Neural crest cell (in vitro differentiated cells): ENCODE measurements at places on chromosomes 12 and 14.

DNA sequence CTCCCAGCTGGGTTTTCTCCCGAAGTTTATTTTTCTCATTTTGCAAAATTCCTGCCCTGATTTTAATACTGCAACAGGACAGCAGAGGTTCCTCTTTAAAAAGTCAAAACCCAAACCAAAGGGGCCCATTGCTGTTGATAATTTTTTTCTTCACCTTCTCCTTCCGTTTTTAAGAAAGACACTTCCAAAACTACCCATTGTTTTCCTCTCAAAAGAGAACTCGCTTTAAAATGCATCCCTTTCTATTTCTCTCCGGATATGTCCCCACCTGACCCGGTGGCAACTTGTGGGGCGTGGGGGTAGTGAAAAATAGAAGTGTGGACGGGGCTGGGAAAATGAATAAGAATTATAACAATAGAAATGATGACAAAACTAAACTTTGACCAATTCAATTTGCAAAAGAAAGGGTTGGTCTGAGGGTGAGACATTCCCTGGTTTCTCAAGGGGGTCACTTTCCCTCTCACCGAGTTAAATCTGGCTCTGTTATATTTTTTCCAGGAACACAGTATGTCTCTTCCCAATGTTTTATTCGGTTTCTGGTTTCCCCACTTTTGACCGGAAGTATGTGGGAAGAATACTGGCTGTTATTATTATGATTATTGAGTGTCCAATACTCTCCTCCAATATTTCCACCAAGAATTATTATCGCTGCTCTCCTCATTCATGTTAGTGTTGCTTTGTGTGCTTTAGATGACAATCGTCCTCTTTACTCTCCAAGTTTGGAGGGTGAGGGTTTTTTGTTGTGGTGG, 4.1 kb upstream of the TBX5 start:
- no peak for DNase-seq

- peak; percentile 62 for DNase-seq
These were observed at the start of gene RASSF3 for GRCh38 chr12:64610079-64610659. Gene RASSF3, plus strand, starts transcription at chr12:64610495. Its CDS starts 138 bp downstream, at chr12:64610633.

DNA sequence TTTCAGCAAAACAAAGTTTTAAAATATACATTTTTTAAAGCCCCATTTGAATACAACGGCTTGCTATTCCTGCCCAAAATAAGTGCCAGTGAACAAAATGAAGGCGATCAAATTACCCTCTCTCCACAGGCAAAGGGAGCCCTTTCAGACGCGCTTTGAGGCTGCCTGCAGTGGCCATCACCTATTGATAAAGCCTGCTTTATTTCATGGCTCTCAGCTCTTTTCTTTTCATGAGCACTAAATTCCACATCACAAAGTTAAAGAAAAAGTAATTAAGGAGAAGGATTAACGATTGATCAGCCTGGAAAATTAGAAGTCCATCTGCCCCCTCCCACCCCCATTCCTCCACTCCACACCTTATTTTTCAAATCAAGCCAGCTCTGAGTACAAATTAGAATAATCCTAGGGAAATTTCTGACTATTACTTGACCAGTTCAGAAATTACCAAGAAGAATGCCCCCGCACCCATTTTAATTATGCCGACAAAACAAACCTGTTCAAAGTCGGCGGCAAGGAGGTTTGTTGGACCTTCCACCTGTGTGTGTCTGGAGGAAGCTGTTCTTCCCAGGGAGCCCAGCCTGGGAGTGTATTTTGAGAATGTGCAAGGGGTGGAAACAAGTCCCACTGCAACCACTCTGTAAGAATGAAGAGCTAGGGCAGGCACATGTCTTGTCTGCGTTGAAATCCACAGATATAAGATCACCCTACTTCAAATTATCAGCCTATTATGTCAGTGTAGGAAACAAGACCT, 64.2 kb upstream of the RIC8B start:
- no peak for DNase-seq

GRCh38 chr14:23481979-23482822, 12.7 kb downstream of the NGDN start:
- no peak for DNase-seq

- no peak for DNase-seq
These were observed 29.6 kb downstream of the NAA30 start for GRCh38 chr14:57420033-57420432.

GRCh38 chr14:59038746-59039145, 149.7 kb upstream of the DAAM1 start:
- no peak for DNase-seq

DNA sequence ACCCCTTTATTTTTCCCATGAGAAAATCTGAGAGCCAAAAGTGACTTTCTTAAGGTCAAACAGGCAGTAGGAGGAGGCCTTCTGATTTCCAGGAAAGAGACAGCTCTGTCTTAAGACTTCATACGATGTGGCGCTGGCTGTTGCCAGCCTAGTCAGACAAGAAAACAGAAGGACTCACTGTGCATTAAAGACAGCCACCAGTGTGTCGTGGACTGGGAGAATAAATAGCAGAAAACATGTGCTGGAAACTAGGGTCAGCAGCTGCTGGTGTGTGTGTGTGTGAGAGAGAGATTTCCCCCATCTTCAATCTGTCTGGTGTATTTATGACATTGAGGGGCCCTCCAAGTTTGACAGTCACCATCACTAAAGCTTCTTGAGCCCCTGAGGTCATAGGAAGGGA, 708.6 kb upstream of the TMEM132C start:
- DNase-seq: no peak

DNA sequence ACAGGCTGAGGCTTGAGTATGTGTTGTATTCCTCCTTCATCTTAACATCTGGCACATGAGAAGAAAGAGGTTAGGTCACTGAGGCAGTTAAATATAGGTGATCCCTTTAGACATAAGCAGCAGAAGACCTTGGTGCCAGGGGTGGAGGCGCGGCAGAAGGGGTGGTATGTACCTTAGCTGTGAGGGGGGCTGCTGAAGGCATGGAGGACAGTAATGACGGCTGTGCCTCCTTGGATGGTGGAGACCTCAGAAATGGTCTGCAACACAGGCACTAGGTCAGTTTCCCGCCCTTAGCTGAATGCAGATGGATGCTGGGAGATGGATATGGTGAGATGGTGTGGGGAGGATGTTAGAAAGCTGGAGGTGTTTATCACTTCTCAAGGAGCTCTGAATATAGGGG, 1.5 kb upstream of the PNMA1 start:
- no peak for DNase-seq

DNA sequence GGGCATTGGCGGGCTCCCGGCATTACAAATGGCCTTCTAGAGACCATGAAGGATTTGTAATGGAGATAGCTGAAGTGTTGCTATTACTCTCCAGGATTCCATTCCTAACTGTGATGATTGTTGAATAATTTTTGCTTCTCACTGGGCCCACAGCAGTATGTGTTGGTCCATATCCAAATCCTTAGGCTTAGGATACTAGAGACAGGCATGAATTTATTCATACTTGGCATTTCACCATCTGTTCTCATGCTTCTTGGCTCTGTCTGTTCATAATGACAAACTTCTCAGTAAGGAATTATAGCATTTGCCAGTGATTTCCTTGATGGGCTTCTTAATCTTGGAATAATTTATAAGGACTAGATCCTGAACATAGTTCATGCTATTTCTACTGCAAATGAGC, 832.9 kb downstream of the C12orf50 start:
- DNase-seq: no peak

DNA sequence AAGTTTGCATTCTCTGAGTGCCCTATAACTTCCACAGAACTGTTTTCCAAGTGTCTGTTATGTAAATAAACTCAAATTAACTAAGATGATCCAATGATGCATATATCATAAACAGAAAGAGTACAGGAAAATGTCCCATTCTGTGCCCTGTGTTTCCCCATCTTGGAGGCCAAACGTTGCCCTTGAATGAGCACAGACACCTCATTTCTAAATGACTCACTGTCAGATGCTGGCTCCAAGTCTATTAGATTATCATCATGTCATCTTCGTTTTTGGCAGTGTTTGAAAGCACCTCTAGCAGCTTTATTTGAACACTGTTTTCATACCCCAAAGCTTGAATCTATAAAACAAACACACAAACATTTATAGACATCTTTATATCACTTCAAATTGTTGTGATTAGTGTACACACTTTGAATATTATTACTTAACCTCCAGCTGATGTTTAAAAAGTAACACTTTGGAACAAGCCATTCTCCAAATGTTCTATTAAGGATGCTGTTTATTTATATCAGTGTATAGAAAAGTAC, 424.2 kb downstream of the NOVA1 start:
- DNase-seq: no peak

DNA sequence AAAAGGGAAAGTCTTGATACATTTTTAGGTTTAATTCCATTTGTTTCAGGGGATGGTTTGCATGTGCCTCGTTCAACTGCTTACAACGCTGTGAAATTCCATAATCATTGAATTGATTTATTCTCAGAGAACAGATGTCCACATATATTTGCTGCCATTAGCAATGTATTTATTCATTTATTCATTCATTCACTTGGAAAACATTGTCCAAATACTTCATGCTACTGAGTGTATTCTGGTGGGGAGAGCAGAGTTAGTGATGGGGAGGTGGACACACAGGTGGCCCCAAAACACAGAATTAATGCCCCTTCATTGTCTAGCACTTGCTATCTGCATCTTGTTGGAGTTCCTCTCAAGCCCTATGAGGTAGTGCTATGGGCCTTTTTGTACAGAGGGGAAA, 141.2 kb upstream of the PARP11 start:
- no peak for DNase-seq

GRCh38 chr12:7190268-7191055, 976 bp downstream of the PEX5 start:
- peak; percentile 18 for DNase-seq

DNA sequence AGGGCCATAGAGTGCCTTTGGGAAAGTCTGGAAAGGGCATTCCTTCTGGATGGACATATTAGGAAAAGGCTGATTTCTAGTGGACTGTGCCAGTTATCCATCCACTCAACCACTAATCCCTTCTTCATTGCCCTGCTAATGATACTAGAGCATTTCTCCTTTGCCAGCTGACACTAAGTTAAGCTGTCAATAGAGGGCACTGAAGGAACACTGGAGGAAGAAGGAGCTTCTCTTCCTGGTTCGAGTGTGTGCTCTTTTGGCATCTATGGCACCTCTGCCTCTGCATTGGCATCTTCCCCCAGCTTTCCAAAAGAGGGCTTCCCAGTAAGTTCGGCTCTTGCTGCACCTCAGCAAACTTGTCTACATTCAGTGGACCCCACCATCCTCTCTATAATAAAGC, 165.4 kb downstream of the DERA start:
- DNase-seq: no peak

GRCh38 chr12:104108755-104109445, 29.1 kb downstream of the NFYB start:
- DNase-seq: peak; percentile 89

GRCh38 chr14:34359420-34360117, 102.5 kb downstream of the SPTSSA start:
- DNase-seq: no peak

- DNase-seq: no peak
These were observed 1.7 kb upstream of the IL26 start for GRCh38 chr12:68227356-68227755.

- DNase-seq: no peak
These were observed 52.7 kb downstream of the TBX3 start for GRCh38 chr12:114631242-114631641.

DNA sequence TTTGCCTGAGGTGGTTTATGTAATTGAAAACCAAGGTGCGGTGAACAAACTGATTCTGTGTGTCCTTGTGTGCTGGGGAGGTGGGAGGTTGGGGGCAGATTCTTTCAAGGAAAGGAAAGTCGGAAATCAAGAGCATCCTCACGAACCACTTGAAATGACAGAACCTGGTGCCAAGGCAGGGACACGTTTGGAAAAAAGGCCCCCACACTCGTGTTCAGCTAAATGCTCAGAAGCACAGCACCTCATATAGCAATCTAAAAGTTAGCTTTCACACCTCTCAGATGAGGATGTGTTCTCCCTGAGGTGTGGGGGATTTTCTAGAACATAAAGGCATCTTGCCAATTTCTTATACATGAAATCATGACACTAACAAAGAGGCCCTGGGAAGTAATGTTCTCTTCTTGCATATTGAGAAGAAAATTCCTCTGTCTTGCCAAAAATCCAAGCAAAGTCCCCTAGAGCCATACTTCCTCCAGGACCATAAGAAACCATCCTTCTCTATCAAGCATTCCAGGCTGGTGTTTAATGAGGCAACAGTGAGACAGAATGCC, 119.6 kb downstream of the PLXNC1 start:
- no peak for DNase-seq

DNA sequence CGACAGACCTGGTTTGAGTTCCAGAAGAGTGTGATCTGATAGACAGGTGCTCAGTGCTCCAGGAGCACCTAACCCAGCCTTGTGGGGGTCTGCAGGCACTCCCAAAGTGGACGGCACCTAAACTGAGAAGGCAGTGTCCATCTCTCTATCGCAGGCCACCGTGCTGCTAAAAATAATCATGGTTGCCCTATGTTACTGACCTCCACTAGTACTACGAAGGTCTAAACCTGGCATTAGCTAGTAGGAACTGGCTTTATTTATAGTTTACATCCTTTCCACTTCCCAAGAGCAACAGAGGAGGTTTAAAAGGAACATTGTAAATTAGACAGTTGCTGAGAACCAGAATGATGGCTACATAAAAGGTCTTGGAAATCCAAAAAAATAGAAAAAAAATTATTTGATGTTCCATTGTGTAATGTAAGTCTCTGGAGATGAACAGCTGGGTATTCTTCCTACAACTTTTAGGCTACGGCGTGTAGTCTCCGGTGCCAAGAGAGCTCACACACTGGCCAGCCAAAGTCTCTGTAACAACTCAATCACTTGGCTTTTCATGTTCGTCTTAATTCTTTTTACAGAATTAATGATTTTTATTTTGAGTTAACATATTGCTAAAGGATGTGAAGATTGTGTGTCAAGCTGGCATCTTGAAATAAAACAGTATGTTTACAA, 27.3 kb downstream of the PPFIBP1 start:
- DNase-seq: no peak

DNA sequence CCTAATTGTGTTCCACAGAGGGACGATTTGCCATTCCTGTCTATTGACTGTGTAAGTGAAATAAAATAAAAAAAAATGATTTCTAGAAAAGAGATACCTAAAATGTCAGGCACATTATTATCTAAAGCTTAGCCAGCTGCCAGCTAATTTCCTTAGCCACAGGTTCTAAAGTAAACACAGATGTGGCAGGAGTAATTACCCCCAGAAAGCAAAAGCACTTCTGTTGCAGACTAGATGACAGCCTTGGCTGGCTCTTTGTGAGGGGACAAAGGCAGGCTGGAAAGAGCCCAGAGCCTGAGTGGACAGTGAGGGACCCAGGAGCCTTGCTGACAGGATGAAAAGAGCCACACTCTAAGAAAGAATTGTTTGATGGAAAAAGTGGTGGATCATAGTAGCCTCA, 418.1 kb downstream of the LRIG3 start:
- peak; percentile 13 for DNase-seq

GRCh38 chr14:77339407-77339806, 18.6 kb downstream of the GSTZ1 start:
- no peak for DNase-seq

GRCh38 chr14:90027842-90028241, 34.0 kb upstream of the KCNK13 start:
- no peak for DNase-seq

DNA sequence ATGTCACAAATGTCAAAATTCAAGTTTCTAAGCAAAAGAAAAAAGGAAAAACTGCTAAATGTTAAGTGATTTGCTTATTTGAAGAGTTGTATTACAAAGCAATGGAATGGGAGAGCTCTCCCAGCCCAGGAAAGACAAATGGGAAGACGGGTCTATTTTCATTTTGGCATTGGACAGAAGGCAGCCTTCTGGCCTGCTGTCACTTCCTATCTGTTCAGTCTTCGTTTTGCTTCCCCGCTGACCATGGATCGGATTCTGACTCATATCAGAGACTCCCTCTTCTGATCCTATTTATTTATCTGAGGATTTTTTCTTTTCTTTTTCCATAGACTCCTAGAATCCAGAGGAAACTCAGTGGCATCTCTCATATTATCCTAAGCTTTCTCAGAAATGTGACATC, 634.9 kb downstream of the DIO2 start:
- no peak for DNase-seq
